CD4-positive, alpha-beta T cell treated with Interferon gamma for 1 hour (primary cell): ENCODE measurements at places on chromosomes 5 and 9.
A peak's percentile ranks its signal among the peaks of the same experiment; 100 is the strongest.

GRCh38 chr5:43769571-43770355 lies 166.8 kb downstream of the NNT start:
- no peak for DNase-seq

DNA sequence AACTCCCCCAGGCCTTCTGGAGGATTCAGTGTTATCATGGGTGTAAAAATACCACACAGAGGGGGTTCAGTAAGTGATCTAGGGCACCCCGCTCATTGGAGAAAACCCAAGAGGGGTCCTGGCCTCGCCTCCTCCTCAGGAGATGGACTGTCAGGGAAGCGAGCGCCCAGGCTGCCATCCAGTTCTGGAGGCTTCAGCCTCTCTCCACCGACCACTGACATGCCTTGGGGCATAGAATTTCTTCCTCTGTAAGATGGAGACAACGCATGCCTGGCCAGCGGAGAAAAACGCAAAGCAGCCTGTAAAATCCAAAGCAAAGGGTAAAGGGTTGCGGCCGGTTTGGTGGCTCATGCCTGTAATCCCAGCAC lies 165.4 kb downstream of the COL23A1 start:
- DNase-seq: no peak

DNA sequence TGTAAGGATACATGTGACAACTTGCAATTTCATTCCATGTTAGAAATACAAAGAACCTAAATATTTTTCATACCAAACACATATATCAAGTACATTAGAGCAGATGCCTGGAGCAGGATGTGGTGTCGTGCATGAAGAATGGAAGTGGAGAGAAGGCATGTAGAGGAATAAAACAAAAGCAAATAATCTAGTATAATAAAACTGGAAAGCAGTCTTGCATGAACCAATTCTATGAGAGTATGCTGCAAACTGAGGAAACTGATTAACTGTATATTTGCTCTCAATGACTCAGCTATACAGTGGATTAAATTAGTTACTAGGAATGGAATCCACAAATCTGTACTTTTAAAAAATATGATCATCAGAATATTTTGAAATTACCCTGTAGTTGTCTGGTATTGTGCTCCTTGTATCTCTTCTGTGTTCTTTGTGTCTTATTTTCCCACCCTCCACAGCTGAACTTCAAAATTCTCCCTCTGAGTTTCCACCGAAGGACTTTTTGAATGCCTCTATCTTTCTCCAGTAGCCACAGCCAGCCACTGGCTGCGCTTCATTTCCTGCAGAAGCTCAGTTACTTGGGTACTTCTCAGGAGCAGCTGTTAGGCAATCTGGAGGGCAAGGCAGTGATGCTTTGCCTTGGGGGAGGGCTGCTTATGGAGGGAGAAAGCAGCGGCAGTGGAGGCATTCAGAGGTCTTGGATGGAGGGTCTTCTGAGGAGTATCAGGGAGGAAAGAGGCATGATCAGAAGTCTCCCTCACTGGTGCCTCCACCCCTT lies 608.0 kb downstream of the BRINP1 start:
- DNase-seq: no peak

GRCh38 chr5:73352649-73353230 lies 95.8 kb downstream of the FOXD1 start:
- DNase-seq: no peak

- DNase-seq: no peak
Observed at GRCh38 chr5:176802116-176802784, 8.1 kb upstream of the UNC5A start.

GRCh38 chr5:7663808-7664207 lies 187.1 kb downstream of the CFAP90 start:
- no peak for DNase-seq

- no peak for DNase-seq
Observed at GRCh38 chr9:108207561-108208165, 648.1 kb downstream of the ACTL7B start.

GRCh38 chr5:142819292-142819691 lies 49.1 kb downstream of the ARHGAP26 start:
- DNase-seq: no peak

DNA sequence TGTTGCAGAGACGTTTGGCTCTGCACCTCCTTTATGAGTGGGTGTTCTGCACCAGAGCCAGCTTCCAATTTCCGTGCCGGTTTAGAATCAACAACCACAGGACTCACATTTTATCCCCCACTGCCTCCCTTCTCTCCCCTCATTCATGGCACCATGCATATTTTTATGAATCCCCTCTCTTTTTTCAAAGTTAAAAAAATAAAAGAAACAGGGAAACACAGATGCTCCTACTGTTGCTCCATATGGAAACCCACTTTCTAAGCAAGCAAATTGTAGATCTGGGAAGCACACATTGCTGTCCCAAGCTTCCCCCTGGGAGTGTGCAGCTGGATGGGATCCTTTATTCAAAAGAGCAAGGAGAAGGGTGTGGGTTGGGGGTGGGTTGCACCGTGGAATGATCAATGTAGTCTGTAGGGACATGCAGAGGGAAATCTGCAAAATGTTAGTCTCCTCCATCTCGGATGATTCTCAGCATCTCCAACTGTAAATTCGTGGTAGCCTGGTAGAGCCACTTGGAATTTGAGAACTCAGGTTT lies 410.0 kb upstream of the ADAMTSL1 start:
- no peak for DNase-seq

GRCh38 chr5:150144246-150144801 lies 11.3 kb downstream of the PDGFRB start:
- DNase-seq: no peak

- DNase-seq: no peak
Observed at GRCh38 chr5:175797521-175798038, 73.8 kb upstream of the CPLX2 start.

DNA sequence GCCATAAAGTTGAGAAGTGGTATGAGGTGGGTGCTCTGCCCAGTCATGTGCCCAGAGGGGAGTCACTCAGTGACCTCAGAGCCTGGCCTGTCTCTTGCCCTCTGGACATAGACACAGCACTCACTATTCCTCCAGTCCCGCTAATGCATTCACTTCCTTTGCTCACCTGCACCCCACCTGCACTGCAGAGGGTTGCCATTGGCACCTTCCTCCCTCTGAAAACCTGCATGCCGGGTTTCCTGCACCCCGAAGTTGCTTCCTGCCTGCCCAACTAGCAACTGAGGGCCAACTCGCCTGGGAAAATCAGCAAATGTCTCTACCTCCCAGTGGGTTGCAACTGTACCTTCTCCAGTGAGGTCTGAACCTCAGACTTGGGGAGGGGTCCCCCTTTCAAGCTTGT lies 48.1 kb upstream of the SPTLC1 start:
- DNase-seq: no peak

GRCh38 chr5:92435781-92436180 lies 1052.7 kb upstream of the ARRDC3 start:
- DNase-seq: no peak

DNA sequence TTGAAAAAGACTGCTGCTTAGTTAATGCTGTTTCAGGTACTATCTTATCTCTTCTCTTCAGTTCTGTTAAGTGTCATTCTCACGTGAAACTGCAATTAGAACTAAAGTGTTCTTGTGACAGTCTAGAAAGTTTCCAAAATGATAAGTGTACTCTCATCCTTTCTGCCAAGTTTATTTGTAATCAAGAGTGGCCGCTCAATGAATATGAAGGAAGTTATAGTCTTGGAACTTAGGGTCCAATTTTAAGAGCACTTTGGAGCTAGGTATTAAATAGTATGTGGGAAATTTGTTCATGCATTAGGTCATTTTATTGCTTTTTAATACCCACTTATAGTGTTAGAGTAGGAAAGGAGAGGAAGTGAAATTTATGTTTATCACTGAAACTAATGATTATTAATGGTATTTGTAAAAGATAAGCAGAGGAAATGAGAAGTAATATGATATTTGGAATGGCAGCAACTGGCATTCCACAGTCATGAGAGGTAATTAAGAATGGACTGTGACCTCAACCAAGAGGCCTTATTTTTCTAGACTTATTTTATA lies 20.4 kb downstream of the XRCC4 start:
- no peak for DNase-seq

DNA sequence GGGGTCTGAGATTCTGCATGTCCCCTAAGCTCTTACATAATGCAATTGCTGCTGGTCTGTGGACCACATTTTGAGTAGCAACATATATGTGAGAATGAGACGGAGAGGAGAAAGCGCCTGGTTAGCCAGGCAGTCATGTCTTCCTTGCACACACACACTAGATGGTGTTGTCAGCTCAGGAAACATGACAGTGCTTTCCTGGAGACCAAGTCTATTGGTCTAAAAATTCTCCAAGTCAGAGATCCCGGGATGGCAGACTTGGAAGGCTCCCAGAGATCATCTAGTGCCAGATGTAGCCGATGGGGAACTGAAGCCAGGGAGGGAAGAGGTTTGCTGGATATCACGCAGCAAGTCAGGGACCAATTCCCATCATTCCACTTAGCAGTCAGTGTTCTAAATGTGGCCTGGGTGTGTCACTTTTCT lies 53.4 kb downstream of the GALNT12 start:
- no peak for DNase-seq

DNA sequence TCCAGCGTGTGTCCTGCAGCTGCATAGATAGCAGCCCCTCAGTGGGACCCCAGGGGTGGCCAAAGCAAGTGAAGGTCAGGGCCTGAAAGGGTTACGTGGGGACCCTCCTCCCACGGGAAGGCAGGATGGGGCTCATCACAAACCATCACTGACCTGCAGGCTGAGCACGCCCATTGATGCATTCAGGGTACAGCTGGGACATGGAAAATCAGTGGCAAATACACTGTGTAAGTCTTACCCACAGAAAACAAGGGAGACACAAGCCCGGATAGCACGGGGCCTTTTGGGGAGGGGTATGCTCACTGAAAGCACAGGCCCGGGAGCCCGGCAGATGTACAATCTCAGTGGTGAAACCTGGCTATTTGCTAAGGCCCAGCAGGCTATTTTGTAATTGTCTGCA lies 49.1 kb downstream of the SEMA4D start:
- no peak for DNase-seq

DNA sequence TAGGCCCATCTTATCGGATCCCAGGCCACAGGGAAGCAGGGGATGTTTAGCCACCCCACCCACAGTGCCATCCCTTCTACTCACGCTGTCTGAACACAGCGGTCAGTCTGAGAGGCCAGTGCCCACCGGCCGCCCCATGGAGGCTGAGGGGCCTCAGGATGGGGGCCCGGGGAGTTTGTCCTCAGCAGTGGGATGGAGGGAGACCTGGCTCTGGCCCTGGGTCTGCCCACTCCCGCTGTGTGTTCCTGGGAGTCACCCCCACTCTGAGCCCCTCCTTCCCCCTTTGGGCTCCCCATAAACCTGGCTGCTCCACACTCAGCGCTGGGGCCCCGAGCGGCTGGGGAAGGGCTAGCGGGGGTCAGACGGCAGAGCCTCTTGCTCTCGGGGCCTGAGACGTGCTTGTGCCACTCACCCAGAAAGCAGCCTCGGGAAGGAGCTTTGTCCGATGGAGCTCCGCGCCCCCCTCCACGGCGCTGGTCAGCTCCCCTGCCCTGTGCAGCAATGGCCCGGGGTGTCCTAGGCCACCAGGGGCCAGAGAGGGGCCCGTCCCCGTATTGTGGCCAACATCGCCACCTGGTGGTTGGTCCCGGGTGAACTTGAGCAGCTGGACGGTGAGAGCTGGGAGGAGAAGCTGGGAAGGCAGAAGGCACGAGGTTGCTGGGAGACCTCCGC lies 10.9 kb upstream of the LAMC3 start:
- peak; percentile 14 for DNase-seq

- DNase-seq: no peak
Observed at GRCh38 chr5:145965804-145966203, 29.4 kb downstream of the SH3RF2 start.

- peak; percentile 3 for DNase-seq
Observed at GRCh38 chr5:66558560-66558959, 37.6 kb upstream of the MAST4 start.

GRCh38 chr9:14221558-14221957 lies 92.4 kb downstream of the NFIB start:
- no peak for DNase-seq

DNA sequence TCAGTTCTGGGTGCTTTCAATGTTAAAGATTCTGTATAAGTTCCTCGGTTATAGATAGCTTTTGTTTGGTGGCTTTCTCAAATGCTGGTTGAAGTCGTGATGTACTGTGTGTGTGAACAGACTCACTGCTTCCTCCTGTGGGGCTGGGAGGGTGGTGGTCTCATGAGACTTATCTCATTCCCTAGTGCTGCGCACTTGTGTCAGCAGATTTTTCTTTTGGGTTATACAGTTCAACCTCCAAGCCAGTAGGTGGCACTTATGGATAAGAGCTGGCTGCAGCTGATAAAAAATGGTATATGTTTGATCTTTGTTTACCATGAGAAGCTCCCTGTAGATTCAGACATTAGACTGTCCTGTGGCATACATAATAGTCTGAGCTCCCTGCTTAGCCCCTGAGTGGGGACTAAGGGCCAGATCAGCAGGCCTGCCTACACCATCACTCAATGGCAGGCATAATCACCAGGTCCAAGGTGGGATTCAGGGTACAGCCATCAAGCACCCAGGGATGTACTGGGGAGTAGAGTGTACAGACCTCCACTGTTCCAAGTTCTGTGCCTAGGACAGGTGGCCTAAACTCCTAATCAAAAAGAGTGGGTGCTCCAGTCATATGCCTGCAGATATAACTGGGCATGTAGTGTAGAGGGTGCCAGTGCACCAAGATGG lies 174.2 kb downstream of the OXCT1 start:
- no peak for DNase-seq

DNA sequence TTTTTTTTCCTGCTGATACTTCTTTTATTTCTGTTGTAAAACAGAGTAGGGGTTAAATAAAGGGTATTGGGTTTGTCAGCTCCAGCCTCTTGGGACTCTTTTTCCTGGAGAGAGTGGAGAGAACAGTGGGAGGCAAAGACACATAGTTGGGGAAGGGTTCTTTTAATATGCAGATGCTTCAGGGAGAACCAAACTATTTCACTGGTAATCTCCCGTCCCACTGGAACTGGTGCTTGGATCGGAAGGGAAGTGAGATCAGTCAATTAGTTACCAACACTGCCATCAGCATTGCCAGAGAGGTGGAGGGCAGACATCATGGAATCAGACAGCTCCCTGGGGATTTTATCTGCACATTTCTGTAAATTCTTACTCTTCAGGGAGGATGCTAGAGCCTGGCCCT lies 47.6 kb upstream of the ELOVL7 start:
- no peak for DNase-seq

DNA sequence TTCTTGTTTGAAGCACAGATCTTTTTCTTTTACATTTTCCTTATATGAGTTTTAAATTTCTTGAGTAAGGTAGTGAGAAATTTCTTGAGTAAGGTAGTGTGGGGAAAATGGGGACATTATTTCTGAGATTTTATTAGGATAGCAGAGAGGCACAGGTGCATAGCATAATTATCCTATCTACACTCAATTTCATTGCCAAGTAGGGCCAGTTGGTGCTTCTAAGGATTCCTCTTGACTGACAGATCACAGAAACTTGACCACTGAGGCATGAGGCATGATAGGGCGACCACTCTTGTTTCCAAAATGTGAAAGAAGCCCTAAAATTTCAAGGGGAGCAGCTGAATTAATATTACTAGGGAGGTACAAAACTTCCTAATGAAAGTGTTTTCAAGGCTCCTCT lies 31.4 kb upstream of the TMC1 start:
- DNase-seq: no peak

DNA sequence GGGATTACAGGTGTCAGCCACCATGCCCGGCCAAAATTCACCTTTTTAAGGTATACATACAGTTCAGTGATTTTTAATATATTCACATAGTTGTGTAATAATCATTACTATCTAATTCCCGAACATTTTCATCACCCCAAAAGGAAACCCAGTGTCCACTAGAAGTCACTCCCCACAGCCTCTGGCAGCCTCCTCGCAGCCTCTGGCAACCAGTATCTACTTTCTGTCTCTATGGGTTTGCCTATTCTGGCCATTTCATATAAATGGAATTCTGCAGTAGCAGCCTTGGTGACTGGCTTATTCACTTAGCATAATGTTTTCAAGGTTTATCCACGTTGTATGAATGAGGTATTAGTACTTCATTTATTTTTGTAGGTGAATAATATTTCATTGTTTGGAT lies 59.0 kb downstream of the UBAP1 start:
- DNase-seq: no peak
